D721Med (cell line): ENCODE measurements at places on chromosomes 12 and 14.

DNA sequence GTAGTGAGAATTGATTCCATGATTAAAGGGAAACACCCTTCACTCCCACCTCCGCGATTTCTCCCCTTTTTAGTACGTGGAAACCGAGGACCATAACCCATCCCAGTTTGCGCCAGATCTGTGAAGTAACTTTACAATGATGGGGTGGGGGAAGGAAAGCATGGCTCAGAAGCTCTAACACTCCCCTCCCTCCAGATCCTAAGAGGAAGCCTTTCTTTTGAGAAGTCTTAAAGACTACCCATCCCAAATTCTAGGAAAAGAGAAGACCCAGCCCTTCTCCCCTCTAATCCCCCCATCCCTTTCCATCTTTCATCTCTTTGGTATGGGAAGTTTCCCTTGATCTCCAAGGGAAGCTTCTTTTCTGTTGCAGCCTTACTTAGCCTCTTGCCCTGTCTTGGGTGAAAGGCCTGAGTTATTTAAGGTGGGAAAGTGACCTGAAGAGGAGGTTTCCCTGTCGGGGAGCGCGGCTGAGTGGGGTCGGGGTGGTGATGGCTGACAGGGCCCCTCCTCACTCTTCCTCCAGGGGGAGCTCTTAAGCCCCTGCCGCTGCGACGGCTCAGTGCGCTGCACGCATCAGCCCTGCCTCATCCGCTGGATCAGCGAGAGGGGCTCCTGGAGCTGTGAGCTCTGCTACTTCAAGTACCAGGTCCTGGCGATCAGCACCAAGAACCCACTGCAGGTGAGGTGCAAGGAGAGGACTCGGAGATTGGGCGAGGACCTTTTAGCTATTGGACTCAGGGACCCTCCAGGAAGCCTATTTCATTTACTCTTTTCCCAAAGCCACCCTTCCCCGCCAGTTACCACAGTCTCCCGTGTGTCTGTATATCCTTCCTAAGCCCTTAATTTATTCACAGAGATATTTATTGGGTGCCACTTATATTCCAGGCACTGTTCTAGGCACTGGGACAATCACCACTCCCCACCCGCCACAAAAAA lies 1.8 kb downstream of the MARCHF9 start:
- peak; percentile 73 for DNase-seq

DNA sequence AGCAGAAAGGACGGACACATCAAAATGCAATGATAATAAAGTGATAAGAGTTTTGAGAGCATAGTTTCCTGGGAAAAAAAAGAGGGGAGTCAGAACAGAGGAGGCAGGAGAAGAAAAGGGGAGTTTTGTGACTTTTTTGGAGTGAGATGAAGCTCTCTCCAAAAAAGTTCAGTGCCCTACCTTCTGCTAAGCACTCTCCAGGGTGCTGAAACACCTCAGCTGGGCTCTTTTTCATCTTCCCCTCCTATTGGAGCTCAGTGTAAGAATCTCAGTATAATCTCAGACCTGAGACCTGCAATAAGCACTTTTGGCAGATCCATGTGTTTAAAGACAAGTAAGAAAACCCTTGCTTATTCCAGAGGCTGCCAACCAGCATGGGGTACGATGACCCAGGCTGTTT lies 58.9 kb upstream of the SRRM4 start:
- DNase-seq, result no peak

GRCh38 chr14:69711065-69711464 lies 55.9 kb upstream of the SRSF5 start:
- DNase-seq, result peak; percentile 62

GRCh38 chr12:6145564-6145963 lies 21.1 kb upstream of the VWF start:
- no peak for DNase-seq

- no peak for DNase-seq
Observed at GRCh38 chr12:12899530-12900380, 8.4 kb downstream of the GPRC5A start.

DNA sequence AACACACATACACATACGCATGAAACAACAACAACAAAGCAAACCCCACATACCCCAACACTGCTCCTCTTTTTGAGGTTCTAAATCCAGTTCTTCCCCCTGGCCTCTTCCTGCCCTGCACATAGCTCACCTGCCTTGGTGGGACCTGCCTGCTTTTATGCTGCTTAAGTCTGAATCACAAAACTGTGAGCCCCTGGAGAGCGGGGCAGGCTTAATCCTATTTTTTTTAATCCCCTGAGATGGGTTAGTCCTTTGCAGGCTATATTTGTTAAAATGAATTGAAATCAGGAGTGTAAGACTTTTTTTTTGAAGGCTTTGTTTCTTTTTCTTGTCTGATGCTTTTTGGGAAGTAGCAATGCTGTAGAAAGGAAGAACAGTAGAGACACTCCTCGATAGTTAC lies 84.6 kb upstream of the MAX start:
- DNase-seq, result no peak

- DNase-seq, result no peak
Observed at GRCh38 chr12:20800160-20800559, 10.3 kb upstream of the SLCO1B3 start.

- DNase-seq, result no peak
Observed at GRCh38 chr12:105321125-105321524, 9.4 kb upstream of the C12orf75 start.

DNA sequence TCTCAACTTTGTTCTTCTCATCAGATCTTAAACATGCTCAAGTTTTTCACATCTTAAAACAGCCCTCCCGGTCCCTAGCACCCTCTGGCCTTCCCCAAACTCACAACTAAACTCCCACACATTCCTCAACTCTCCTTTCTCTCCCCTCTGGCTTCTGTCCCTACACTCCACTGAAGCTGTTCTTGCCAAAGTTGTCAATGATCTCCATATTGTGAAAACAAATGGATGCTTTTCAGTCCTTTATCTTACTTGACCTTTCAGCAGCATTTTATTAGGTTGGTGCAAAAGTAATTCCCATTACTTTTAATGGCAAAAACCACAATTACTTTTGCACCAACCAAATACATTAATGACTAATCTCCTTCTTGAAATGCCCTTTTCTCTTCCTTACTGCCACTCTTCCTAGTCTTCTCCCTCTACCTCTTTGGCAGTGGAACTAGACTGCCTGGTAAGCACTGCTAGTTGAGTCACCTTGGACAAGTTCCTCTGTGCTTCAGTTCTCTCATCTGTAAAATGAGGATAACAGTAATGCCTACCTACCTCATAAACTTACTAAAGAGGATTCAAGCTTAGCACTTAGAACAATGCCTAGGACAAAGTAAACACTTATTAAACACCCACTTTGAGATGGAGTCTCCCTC lies 16.0 kb downstream of the CERS5 start:
- no peak for DNase-seq

DNA sequence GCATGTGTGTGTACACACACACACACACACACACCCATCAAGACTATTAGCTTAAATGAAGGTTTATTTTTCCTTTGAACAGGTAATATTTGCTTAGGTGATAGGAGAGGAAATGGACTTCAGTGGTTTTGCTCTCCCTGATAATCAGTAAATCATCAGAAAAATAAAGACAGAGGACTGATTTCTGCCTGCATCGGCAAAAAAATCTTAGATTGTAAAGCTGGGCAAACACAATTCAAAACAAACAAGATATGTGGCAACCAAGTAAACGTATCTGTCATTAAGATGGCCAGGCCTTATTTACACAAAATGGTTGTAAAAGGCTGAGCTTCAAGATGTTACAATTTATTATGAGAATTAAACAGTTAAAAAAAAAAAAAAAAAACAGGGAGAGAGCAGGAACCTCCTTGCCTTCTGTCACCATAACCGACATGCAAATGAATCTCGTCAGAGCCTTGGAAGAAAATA lies 31.3 kb downstream of the PRKD1 start:
- DNase-seq, result no peak

DNA sequence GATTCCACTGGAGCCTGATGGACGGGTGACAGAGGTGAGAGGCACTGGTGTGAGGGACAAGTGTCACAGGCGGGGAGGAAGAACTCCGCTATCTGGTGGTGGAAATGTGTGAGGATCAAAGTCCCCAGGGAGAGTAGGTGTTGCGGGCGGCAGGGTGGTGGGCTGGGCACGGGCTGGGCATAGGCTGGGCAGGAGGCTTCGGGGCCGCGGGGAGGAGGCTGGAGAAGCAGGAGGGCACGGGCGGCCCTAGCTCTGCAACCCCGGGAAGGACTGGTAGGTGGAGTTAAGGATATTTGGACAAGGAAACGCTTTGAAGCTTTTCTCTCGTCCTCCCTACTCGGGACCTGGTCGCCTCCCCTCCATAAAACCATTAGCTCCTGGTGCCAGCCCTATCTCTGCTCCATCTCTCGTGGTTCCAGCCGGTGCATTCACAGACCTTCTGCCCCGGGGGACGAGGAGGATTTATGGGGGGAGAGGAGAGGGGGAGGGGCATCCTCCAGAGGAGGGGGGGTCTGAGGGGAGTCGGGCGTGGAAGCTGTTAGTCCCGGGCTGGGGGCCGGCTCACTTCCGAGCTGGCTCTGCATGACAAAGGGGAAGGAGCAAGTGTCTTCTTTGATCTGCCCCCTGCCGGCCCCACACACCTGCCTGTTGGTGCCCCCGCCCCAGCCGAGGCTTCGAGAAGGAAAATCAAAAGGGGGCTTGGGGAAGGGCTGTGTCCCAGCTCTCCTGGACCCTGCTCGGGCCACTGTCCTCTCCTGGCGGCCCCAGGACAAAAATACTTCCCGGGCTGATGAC lies 504 bp downstream of the WNT5B start:
- no peak for DNase-seq

DNA sequence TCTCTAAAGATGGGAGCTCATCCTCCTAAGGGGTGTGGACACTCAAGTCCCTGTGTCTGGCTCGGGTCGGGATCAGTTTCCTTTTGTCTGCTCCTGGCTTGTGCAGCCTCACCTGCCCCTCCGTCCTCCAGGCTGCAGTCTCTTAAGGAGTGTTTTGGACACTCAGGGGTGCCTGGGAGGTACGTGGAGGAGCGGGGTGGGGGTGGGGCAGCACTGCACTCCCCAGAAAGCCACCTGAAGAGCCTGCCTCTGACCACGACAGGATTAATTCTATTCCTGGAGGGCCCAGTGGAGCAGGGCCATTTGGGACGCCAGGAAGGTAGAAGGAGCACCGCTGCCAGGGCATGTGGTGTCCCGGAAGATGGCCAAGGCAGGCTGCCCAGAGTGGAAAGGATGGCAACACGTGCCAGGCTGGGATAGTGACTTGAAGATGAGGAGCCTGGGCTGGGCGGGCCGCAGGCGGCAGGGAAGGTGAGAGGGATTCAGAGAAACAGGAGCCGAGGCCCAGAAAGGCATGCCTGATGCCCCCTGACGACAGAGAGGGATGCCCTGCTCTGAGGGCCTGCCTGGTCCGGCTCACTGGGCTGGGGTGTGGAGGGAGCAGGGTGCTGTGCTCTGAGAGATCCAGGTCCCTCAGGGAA lies 14.8 kb upstream of the LRTM2 start:
- DNase-seq, result no peak

DNA sequence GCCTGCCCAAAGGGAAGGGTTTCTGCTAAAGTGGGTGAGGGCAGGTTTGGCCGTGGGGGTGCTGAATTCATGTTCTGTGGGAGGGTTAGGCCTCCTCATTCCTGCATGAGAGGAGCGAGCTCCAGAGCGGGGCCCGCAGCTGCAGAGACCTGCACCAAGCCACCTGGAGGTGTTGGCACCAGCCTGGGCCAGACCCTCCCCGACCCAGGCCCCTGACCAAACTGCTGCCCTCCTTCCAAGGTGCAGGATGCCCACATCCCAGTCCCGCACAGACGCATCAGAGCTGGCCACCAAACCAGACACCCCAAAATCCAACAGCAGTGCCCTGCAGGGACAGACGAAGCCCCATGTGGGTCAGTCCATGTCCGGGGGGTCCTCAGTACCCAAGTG lies 10.6 kb downstream of the ADSS1 start:
- no peak for DNase-seq

DNA sequence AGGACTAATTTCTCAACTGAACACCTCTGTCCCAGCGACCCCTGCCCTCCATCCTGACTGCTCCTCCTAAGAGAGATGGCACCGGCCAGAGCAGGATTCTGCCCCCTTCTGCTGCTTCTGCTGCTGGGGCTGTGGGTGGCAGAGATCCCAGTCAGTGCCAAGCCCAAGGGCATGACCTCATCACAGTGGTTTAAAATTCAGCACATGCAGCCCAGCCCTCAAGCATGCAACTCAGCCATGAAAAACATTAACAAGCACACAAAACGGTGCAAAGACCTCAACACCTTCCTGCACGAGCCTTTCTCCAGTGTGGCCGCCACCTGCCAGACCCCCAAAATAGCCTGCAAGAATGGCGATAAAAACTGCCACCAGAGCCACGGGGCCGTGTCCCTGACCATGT lies 756 bp downstream of the RNASE7 start:
- DNase-seq, result no peak

GRCh38 chr12:109991586-109991985 lies 4.6 kb downstream of the GIT2 start:
- no peak for DNase-seq

DNA sequence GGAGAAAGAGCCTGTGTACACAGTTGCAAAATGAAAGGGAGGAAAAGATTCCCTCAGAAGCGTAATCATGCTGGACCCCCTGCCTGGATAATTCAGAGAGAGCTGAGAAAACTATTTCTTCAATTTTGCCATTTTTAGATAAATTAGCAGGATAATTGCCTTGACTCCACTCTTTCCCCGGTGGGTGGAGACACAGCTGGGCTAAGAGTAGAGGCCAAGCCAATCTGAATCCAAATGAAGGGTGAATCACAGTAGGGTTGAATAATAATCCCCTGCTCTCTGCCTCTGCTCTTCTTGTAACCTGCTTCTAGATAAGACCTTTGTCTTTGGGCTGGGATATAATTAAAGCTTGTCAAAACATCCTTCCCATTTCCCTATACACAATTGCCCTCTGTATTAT lies 150.1 kb downstream of the CAPZA3 start:
- DNase-seq, result no peak

DNA sequence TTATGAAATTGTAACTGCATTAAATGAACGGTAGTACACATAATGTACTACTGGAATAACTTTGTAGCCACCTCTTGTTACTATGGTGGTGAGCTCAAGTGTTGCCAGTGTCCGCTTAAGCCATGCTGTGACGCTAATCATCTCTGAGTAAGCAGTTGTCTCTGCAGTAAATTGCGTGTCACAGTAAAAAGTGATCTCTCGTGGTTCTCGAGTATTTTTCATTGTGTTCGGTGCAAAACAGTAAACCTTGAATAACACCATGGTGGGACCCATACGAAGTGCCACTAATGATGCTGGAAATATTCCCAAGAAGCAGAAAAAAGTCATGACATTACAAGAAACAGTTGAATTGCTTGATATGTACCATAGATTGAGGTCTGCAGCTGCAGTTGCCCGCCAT lies 524.8 kb downstream of the SOX5 start:
- DNase-seq, result no peak

DNA sequence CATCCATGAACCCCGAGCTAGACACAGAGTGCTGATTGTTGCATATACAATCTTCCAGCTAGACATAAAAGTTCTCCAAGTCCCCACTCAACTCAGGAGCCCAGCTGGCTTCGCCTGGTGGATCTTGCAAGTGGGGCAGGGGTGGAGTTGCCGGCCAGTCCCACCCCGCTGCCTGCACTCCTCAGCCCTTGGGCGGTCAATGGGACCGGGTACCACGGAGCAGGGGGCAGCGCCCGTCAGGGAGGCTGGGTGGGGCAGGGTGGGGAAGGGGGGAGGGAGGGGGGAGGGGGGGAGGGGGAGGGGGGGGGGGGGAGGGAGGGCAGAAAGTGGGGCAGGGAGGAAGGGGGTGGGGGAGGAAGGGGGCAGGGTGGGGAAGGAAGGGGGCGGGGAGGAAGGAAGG lies 63.0 kb downstream of the CCDC60 start:
- no peak for DNase-seq
